Mammary epithelial cell (primary cell): ENCODE measurements at places on chromosomes 4 and X. TPM values are rescaled to one million over a fixed set of nuclear protein-coding genes. Genes with fewer than 3 reads are reported as not detected.
A peak's percentile ranks its signal among the peaks of the same experiment; 100 is the strongest.

DNA sequence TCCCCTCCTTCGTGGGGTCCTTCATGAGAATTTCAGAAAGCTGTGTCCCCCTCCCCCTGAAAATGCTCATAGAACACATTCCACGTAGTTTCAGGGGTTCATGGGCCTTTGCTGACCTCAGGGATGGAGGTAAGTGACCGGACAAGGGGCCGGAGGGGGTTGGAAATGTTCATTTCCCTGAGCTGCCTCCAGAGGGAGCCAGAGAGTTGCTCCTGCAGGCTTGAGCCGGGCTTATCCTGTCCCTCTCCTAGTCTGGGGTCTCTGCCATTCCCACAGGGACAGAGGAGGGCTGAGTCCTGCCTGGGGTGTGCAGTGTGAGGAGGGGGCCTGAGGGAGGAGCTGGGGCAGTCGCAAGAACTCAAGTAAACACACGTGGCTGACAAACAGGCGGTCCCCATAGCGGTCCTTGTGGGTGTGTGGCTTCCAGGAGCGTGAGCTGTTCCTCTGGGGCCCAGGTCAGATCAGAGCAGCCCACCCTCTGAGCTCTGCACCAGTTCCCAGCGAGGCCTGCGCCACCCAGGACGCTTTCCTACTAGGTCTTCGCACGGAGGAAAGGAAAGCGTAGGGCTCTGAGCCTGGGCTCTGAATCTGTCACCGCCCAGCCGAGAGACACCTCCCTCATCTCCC, 62.5 kb downstream of the WFS1 start:
- DNase-seq = no peak

DNA sequence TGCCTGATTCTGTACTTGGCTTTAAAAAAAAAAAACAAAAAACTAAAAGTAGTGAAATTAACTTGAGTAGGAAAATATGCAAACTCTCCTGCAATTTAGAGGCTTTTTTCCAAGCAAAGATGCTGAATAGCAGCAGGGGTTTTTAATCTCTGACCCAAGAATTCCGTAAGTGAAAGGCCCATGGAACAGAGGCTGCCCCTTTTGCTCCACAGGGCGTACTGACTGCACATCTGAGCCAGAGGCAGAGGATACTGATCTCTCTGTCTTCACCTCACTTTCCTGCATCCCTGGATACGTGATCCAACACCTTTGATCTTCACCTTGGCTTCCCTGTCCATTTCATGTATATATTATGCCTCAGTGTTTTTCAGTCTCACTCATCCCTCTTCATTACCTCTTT, 3.9 kb downstream of the FAM149A start:
- DNase-seq = no peak

GRCh38 chr4:156378033-156378665, 424.5 kb upstream of the CTSO start:
- DNase-seq = peak; percentile 53

Gene CLDN22
- total RNA-seq = not detected in 2 replicates

Gene EFHC2
- not detected in 2 replicates for total RNA-seq

Gene SSX2B
- total RNA-seq = not detected
